ENCODE measurements at places on chromosomes 5 and 9.
A peak's percentile ranks its signal among the peaks of the same experiment; 100 is the strongest.

GRCh38 chr9:121840838-121841760 is 189.7 kb downstream of the DAB2IP start:
- DNase-seq, result no peak

- no peak for DNase-seq
These were observed 20.4 kb downstream of the CRB2 start for GRCh38 chr9:123376218-123377071.

DNA sequence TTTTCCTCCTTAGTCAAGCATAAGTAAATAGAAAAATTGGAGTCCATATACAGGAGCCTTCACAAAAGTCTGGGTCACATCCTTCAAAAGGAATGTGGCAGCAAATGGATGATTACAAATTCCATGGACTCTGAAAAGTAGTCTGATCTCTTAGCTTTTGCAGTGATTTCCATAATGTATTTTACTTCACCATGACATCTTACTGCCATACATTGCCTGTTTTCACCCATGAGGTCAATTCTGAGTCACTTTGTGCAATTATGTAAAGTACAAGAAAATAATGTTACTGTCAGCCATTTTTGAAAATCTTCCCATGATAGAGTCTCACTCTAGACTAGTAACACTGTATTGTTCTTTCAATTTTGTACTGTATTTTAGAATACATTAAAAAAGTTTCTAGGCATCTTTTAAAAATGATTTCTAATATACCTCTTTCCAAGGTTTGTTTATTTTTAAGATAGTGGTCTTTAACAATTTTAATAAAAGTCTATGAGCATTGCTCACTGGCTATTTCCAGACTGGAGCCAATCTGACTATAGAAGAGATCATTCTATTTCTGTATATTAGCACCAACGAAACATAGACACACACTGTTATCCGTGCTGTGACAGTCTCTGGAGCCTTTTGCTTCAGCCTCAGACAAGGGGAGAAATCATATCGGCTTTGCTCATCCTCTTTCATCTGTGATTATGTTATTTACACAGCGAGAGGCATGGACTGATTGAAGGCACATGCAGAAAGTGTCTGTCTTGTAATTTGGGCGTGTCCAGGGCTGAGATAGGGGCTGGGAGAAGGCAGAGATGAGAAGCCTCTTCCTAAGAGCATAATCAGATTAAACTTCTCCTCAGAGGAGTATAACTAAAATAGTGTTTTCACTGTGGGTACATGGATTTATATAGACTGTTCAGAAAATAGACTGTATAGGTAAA is 22.9 kb upstream of the ACTBL2 start:
- no peak for DNase-seq

- no peak for DNase-seq
These were observed 684.6 kb upstream of the ACO1 start for GRCh38 chr9:31699836-31700235.

DNA sequence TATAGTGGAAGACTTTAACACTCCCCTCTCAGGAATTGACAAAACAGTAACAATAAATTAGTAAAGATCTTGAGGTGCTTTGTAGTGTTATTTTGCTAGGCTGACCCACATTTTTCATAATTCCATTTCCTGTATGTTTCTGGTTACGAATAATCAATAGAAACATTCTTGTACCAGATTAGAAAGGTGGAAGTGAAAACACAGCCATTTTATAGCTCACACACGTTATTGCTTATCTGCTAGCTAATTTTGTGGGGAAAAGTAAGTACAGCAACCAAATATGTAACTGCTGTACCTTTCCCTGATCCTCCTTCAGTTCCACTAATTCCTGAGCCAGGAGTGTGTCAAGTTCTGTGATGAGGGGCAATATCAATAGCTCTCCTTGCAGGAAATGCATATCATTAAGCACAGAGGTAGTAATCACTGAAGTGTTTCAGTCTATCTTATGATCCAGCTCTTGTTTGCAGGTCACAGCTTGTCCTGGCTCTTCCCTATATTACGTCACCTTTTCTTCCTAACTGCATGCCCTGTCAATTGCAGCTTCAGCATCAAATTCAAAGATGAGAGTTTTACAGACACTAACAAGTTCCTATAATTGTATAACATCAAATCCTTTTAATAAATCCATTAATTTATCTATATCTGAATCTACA is 59.4 kb downstream of the MINAR2 start:
- no peak for DNase-seq

GRCh38 chr9:125470767-125471580 is 209.3 kb downstream of the GAPVD1 start:
- DNase-seq, result no peak

- no peak for DNase-seq
These were observed 1162.9 kb upstream of the WWC1 start for GRCh38 chr5:167128581-167128980.

DNA sequence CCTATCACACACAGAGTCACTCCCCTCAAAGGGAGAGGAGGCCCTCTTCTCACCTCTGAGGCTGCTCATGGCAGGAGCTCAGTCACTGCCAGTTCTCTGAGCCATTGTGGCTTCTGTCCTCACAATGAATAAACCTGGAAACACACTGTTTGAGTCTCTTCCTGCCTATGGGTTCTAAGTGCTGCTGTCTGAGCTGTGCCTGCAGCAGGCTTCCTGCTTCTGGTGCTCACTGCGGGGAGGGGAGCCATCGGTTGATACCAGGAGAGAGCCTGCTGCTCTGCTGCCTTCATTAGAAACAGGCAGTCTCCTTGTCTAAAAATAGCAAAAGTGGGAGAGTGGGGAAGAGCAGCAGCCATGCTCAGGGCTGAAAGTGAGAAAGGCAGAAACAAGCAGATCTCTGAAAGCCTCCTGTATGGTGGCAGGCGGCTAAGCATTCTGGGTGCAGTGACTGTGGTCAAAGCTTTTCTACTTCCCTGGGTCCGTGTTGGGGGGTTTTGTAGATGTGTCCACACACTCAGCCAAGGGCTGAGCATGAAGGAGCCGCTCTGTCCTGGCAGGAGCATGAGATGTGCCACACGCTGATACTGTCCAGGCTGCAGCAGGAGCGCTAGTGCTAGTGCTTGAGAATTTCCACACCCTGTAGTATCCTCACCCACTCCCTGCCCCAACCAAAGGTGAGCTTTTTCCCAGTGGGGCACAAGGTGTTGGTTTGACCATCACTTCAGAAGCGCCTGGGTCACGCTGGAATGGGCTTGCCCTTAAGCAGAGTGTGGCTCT is 34.2 kb downstream of the PRKACG start:
- no peak for DNase-seq

GRCh38 chr5:85479849-85480248 is 1095.2 kb upstream of the EDIL3 start:
- no peak for DNase-seq

- no peak for DNase-seq
These were observed 20.4 kb downstream of the HAVCR2 start for GRCh38 chr5:157088342-157088990.

DNA sequence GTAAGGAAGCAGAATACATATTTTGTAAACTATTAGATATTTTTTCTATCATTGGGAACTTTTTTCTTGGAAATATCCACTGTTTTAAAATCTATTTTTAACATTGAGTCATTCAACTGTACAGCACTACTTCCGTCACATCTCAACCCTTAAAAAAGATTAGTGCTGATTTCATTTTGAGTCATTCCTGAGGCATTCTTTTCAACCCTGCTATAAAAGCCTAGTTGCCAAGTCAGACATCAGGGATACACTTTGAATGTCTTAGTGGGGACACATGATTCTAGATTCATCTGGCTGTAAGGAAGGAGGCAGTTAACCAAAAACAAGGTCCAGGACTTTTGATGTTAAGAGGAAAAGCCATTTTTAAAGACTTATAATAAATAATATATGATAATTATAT is 160.9 kb downstream of the GIN1 start:
- no peak for DNase-seq

GRCh38 chr9:124450241-124450924 is at the start of gene ADGRD2:
TSS of gene ADGRD2 (plus strand) at chr9:124450451. CDS start at chr9:124451667, 1,216 bp downstream.
- peak; percentile 16 for DNase-seq

- no peak for DNase-seq
These were observed 1942.4 kb upstream of the WWC1 start for GRCh38 chr5:166349046-166349445.

GRCh38 chr9:93072383-93072795 is 13.9 kb downstream of the SUSD3 start:
- peak; percentile 78 for DNase-seq

GRCh38 chr5:31944684-31945445 is 229.3 kb downstream of the GOLPH3 start:
- no peak for DNase-seq

DNA sequence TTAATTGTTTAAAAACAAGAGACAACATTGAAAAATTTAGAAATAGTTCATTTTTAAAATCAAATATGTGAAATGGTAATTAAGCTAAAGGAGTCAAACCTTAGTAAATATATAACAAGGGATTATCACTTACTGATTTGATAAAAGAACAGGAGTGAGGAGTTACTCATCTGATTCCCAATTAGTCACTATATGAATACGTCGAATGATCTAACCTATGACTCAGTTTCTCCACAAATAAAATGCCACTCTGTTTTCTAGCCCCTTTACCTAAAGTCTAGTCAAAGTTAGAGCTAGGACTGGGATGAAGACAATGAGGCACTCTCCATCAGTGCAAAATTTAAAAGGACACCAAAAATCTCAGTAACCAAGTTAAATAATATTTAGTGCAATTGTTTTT is 70.4 kb upstream of the RASEF start:
- no peak for DNase-seq

DNA sequence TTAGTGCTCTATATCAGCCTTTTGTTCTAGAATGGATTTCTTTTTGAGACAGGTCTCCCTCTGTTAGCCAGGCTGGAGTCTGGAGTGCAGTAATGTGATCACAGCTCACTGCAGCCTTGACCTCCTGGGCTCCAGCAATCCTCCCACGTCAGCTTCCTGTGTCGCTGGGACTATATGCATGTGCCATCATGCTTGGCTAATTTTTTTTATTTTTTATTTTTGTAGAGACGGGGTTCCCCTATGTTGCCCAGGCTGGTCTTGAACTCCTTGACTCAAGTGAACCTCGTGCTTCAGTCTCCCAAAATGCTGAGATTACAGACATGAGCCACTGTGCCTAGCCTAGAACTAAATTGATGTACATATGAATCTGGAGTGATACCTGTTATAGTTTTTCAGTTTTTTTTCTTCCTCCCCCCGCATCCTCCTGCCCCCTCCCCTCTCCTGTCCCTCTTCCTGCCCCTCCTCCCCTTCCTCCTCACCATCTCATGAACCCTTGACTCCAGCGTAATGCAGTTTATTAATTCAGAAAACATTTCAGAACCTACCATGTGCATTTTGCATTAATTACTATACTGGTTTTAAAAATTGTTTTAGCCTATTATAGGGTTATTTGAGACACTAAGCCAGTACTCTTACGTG is 37.4 kb upstream of the TNFAIP8 start:
- no peak for DNase-seq

DNA sequence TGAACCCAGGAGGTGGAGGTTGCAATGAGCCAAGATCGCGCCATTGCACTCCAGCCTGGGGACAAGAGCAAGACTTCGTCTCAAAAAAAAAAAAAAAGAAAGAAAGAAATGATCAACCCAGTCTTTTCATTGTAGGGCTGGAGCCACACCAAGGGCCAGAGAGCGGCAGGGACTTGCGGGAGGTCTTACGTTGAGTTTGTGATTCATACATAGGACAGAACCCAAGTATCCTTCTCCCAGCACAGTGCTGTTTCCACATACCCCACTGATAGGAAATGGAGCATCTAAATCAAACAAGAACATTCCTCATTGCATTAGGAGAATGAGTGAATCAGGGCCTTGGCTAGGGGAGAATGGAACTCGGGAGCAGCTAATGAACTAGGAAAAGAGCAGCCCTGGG is 3.5 kb upstream of the TNIP1 start:
- no peak for DNase-seq

GRCh38 chr5:109532773-109533364 is 123.1 kb upstream of the PJA2 start:
- no peak for DNase-seq

DNA sequence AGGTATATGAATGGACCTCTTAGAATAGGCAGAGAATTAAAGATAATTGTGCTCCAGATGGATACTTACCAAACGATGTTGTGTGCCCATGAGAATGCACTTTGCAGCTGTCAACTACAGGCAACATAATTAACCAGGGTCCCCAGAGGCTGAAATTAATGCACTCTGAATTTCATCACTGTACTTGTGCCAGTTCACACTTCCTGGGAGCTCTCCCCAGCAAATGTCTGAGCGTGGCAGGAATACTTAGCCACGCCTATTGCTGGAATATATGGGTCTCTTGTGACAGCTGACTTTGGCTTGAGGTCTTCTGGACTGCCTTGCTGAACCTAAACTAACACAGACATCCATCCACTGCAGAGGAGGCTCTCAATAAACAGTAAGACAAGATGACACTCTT is 11.9 kb upstream of the C1QTNF2 start:
- no peak for DNase-seq

GRCh38 chr5:73433982-73434342 is 14.6 kb downstream of the FOXD1 start:
- DNase-seq, result no peak

DNA sequence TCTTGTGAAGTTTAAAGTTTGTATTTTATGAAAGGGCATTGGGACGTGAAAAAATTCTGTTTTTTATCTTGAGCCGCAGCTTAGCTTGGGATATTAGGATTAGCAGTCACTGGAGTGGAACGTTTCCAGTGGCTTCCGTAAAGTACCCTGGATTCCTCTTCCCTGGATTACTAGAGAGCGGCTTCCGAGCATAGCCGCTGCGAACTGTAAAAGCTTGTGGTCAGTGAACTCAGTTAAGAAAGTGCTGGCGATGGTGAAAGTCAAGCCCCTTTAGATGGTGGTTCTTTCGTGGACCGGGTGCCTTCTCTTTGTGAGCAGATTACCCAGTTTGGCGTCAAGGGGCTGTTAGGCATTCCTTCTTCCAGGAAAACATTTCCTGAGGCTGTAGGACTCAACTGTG is 168.1 kb downstream of the KDM4C start:
- DNase-seq, result no peak

GRCh38 chr5:4857761-4858160 is 282.4 kb upstream of the ADAMTS16 start:
- DNase-seq, result no peak

- no peak for DNase-seq
These were observed 3.9 kb downstream of the MXD3 start for GRCh38 chr5:177307544-177308363.

DNA sequence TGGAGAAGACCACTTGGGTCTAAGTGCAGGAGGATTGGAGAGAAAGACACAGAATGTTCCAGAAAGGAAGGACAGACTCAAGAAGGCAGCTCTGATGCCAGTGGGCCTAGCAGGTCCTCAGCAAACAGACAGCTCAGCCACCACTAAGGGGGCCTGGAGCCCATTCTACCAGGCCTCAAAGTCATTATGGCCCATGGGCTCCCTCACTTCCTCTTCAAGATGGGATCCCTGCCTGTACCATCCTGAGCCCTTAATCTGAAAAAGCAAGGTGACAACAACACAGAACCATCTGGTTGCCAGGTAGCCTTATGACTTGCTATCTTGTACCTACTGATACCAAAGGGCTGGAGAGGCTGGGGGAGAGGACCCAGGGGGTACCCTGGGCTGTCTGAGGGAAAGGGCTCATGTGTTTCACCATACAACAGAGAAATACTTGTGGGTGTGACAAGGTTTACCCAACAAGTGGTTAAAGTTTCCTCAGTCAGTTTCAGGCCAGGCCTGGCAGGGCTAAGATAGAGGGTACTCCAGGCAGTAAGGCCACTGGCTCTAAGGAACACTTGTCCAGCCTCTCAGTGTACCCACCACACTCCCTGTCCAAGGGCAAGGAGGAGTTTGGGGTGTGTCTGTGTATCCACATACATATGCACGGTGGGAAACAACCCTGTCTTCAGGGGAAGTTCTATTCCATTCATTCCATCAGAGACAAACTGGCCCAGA is 30.7 kb downstream of the TCF7 start:
- no peak for DNase-seq

GRCh38 chr5:33235824-33236223 is 204.9 kb upstream of the TARS1 start:
- no peak for DNase-seq

- DNase-seq, result peak; percentile 69
These were observed at the start of gene PTGES for GRCh38 chr9:129752900-129753729. TSS of gene PTGES (minus strand) at chr9:129753042. CDS start at chr9:129753012, 30 bp downstream.

Data from ovary (tissue), 10 donors.